ENCODE measurements at places on chromosomes 3 and 15. TPM values are rescaled to one million over a fixed set of nuclear protein-coding genes. Genes with fewer than 3 reads are reported as not detected.

Gene EFL1
- 12.7 TPM for total RNA-seq

Gene IFT57
- total RNA-seq: 38.4 TPM

Gene DGKG
- total RNA-seq: 4.8 TPM

Gene NRROS
- 0.12 TPM for total RNA-seq

Gene FHIT
- 20.1 TPM for total RNA-seq

Gene FEZF2
- not detected for total RNA-seq
